ENCODE measurements at places on chromosomes 3 and 15.

DNA sequence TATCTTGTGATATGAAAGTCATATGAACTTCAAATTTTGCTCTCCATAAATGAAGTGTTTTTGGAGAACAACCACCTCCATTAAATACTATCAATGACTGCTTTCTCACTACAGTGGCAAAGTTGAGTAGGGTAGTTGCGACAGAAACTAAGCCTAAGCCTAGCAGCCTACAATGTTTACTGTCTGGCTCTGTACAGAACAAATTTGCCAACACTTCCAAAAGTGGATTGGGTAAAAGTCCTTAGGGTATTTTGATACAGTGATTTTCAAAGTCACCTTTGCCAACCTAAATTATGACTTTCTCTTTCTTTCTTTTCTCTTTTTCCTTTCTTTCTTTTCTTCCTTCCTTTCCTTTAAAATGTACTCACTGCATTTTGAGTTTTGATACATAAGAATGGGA, 142.6 kb downstream of the PLCL2 start:
- no peak for DNase-seq

GRCh38 chr3:177740254-177740653, 543.0 kb upstream of the TBL1XR1 start:
- DNase-seq: no peak

DNA sequence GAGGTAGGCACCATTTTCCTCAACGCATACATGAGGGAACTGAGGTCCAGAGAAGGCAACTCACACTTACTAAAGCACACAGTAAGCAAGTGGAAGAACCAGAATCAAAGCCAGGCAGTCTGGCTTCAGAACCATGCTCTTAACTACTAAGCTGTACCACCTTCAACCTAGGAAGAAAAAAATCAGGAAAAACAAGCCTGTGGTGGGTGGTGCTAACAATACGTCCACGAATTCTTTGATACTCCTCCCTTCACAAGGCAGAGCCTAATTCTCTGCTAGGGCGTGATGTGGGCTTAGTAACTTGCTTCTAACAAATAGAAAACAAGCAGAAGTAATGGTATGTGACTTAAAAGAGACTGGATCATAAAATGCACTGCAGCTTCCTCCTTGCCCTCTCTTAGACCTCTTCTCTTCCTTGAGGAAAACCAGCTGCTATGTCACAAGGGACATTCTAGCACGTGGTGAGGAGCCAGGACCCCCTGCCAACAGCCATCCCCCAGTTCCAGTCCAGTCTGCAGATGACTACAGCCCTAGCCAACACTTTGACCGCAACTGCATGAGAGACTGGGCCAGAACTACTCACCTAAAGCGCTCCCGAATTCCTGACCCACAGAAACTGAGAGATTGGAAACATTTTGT, 36.9 kb downstream of the HACD2 start:
- DNase-seq: no peak

- no peak for DNase-seq
Measured at GRCh38 chr3:60920519-60920918, 330.7 kb downstream of the FHIT start.

- peak; percentile 30 for DNase-seq
Measured at GRCh38 chr15:27091270-27091940, 120.4 kb downstream of the GABRG3 start.

DNA sequence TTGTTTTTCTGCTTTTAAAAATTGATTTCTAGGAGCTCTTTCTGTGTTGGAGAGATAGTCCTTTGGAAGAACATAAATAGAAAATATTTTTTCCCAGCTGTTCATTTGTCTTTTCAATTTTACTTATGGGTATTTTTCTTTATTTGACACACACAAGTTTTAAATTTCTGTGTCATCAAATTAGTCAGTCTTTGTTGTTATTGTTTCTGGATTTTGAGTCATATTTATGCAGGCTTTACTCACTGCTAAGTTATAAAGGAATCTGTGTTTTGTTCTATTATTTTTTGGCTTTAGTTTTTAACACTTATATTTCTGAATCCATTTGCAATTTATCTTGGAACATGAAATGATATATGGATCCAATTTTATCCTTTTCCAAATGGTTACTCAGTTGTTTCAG, 5.9 kb upstream of the GHSR start:
- DNase-seq: peak; percentile 7

GRCh38 chr15:41634072-41634626, 26.1 kb upstream of the MGA start:
- no peak for DNase-seq

DNA sequence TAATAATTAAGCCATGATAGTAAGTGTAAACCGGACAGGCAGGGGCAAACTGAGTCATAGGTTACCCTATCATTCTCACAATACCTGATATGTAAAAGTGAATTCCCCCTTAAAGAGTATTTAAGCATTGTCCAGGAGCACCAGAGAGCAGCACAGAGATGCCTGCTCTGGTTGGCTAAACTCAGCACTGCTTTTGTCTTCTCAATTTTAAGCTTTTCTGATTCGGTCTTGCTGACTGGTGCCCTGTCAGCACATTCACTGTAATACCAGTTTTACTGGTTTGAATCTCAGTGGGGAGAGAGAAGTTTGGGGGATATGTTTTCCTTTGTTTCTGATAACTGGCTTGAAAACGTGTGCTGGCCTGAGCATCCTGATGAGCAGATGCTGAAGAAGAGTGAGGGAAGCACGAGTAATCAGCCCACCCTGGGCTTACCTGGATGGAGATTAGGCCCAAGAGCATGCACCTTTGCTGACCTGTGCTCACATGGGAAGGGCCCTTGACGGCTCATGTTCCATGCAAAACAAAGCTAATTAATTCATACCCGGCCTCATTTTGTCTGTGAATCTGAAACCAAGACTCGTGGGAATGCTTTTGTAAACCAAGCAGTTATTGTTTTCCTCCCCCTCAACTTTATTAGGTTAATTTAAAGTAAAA, 208.5 kb upstream of the MRPL3 start:
- peak; percentile 25 for DNase-seq

Data from PC-3 (cell line).